ENCODE measurements at places on chromosomes 11 and 22.

- DNase-seq = no peak
These were observed 1321.7 kb downstream of the TBC1D22A start for GRCh38 chr22:48084041-48084728.

GRCh38 chr11:82864268-82864667 lies 36.0 kb downstream of the PRCP start:
- peak; percentile 48 for DNase-seq

DNA sequence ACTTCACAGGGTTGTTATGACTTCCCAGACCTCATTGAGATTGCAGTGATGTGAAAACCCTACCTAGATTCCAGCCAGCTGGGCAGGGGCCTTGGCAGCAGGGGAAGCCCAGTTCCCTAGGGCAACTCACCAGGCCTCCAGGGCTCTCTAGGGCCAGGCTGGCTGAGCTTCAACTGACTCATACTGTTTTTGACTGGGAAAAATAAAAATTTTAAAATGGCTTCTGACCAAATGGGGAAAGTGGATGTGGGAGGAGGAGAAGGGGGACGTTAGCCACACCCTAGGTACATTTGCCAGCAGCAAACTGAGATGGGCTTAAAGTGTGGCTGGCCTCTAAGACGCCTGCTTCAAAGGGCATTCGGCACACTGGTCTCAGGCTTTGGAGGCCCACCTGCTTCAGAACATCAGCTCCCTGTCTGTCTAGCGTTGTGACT lies 39.0 kb downstream of the BMAL1 start:
- DNase-seq = peak; percentile 64

DNA sequence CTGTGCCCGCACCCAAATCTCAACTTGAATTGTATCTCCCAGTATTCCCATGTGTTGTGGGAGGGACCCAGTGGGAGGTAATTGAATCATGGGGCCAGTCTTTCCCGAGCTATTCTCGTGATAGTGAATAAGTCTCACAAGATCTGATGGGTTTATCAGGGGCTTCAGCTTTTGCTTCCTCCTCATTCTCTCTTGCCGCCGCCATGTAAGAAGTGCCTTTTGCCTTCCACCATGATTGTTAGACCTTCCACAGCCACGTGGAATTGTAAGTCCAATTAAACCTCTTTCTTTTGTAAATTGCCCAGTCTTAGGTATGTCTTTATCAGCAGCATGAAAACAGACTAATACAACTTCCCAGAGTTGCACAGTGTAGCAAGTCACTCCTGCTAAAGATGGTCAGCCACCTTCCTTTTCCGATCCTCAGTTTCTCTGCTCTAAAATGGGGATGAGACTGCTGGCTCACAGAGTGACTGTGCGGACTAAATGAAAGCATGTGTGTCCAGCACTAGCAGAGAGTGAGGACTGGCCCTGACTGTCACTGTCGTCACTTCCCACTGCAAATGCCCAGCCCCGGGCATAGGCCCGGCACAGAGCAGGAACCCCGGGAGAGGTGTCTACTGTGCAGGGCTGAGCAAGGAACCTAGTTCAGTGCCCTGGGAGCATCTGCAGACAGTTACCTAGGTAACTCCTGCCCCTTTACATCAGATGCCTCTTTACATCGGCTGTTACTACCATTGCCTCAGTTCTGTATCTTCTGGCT lies 9.5 kb downstream of the TSKU start:
- no peak for DNase-seq

DNA sequence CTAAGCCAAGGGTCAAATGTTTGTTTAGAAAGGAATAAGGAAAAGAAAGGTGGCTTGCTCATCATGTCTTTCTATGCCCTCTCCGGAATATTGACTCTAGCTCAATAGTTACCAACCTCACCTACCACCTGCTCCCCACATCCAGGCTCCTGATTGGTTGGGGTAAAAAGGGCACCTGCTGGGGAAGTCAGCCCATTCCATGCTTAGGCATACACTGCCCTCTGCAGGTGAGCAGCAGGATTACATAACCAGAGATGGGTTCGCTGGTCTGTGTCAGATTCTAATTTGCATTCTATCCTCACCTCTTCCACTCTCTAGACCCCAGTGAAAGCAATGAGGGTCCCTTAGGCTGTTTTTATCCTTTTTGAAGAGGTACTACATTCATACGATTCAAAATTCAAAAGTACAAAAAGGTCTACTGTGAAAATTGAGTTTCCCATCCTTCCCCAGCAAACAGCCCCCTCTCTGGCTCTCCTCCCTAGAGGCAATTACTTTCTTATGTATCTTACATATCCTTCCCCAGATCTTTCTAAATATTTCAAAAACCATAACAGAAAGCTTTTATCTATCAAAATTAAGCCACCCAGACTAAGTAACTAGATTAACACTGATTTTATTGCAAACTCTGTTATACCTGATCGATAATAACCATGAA lies 98.0 kb upstream of the ASPHD2 start:
- DNase-seq = peak; percentile 27

- DNase-seq = no peak
These were observed 40.0 kb downstream of the RNF141 start for GRCh38 chr11:10500757-10501684.
